ENCODE measurements at places on chromosomes 6 and 20.

DNA sequence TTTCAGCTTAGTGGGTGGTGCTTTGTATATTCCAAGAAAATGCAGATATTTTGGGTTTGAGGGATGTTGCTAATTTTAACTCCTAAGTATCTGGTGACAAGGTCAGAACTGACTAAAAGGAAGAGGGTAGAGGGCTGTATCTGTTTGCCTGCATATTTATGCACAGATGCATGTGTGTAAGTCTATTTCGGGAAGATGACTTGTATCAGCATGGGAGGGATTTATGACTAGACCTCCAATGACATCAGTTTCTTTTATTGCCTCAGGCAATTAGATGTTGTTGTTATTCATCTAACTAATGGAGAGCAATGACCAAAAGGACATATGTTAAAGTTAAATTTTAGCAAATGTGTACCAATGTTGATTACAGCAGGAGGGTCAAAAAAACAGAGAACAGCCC, 734.3 kb downstream of the QKI start:
- DNase-seq, result no peak

DNA sequence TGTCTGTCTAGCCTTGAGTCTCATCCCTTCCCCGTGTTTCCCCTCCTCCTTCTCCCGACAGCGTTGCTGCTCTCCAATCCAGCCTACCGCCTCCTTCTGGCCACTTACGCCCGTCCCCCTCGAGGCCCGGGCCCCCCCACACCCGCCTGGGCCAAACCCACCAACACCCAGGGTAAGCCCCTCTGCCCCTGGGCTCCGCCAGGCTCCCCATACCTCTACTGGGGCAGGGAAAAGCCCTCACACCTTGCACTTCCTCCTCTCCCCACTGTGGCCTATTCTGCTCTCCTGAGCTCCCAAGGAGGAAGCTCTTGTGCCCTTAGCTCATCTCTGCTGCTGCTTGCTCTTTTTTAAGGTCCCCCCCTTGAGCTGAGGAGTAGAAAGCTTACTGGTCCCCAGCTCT, 11.0 kb downstream of the DDR1 start:
- no peak for DNase-seq

GRCh38 chr6:167766986-167767714, 59.6 kb upstream of the AFDN start:
- no peak for DNase-seq

GRCh38 chr6:107185391-107185970, 70.2 kb upstream of the BEND3 start:
- peak; percentile 3 for DNase-seq

DNA sequence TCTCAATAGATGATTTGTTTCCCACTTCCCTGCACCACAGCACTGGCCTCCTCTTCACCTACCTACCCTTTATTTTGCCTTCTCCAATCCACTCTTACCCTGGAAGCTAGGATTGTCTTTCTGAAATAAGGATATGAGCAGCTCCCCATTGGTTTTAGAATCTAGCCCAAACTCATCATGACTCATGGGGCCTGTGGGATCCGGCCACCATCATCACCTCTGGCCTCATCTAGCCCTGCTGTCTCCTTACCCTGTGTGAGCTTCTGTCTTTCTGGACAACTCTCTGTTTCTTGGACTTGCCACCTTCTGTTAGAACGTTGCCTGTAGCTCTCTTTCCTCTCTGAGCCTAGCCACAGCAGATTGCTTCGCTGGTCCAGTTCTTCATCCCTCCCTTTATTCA, 277.1 kb downstream of the PAX1 start:
- no peak for DNase-seq

DNA sequence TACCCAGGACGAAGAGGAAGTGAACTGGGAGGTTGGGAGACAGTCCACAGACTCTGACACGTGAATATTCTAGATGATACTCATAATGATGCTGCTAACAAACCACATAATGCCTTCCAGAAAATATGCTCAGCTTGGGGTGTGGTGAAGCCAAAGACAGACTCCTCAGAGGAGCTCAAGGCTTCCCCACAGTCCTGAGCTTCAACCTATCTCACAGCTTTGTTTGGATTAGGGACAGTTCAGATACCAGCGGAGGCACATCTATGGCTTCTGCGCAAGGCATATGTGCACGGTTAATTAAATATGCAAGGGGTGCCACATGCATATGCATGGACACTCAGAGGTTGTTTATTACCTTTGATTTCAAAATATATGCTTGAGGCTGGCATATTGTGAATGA, 30.7 kb upstream of the MYLIP start:
- DNase-seq, result no peak

GRCh38 chr6:73506246-73506645, 14.6 kb downstream of the EEF1A1 start:
- no peak for DNase-seq

DNA sequence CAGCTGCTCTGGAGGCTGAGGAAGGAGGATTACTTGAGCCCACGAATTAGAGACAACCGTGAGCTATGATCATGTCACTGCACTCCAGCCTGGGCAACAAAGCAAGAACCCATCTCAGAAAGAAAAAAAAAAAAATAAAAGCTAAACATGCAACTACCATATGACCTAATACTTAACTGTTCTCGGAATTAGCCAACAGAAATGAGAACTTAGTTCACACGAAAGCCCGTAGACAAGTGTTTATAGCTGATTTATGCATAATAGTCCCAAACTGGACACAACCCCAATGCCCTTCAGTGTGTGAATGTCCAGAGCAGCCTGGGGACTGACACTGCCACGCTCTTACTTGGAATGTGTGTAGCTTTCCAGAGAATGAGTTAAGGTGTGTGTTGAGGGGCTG, 211.5 kb upstream of the PROKR2 start:
- DNase-seq, result no peak

- no peak for DNase-seq
These were observed 10.6 kb downstream of the NOL4L start for GRCh38 chr20:32574296-32575226.

DNA sequence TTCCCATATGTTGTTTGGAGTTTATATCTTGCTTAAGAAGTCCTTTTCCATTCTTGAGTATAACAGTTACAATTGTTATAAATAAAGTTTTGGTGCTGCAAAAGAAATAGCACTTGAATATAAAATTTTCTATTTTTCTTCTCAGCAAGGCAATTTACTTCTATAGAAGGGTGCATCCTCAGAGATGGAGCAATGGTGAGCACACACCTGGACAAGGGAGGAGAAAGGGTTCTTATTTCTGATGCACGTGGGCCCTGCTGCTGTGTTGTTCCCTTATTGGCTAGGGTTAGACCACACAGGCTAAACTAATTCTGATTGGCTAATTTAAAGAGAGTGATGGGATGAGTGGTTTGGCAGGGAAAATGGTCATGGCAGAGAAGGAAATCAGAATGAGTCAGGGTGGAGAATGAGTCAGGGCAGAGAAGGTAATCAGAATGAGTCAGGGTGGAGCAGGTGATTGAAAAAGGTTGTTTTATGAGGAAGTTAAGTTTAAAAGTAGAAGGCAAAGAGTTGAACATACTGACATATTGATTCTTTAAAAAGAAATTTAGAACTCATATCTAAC, 38.0 kb downstream of the CST8 start:
- DNase-seq, result no peak

GRCh38 chr6:5680095-5680494, 326.6 kb downstream of the NRN1 start:
- DNase-seq, result no peak

DNA sequence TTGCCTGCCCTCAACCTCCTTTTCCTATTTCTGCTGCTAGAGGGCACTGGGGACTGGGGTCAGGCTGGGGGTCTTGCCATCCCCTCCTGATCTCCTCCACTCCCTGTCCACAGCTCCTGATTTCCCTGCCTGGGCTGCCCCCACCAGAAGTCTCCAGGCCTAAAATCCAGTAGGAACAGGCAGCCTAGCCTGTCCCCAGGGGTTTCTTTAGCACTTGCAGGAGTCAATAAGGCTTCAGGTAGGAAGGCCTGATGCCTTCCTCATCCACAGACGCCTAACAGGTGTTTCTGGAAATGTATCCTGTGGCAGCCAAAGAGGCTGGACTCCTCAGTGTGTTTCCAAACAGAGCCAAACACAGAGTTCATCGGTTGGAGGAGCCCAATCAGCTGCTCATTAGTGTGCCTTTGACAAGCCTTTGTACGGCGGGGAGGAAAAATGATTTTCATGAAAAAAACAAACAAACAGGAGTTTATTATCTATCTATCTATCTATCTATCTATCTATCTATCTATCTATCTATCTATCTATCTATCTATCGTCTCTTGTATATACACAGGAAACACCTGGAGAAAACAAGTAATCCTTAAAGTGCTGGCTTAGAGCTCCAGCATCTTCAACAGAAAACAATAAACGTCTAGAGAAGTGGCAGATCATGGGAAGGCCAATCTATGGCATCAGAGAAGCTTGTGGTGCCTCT, 3.7 kb upstream of the RAET1E start:
- DNase-seq, result no peak

DNA sequence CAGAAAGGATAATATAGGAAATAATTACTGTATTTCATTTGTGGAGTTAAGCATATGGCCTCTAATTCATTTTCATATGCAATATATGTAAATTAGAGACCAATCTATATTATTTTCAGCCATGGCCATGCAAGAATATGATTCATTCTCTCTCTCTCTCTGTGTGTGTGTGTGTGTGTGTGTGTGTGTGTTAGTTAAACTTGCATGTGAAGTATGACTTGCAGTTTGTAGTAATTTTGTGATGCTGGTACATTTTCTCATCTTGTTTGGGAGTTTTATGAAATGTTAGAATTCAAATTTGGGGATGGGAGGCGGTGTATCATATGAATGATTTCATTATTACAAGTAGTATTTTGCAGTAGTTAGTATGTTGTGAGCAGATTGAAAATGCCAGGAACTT, 74.8 kb downstream of the JARID2 start:
- no peak for DNase-seq

- no peak for DNase-seq
These were observed 4.6 kb downstream of the SDC4 start for GRCh38 chr20:45343532-45344167.

- no peak for DNase-seq
These were observed 4.5 kb downstream of the MKKS start for GRCh38 chr20:10429443-10429981.

DNA sequence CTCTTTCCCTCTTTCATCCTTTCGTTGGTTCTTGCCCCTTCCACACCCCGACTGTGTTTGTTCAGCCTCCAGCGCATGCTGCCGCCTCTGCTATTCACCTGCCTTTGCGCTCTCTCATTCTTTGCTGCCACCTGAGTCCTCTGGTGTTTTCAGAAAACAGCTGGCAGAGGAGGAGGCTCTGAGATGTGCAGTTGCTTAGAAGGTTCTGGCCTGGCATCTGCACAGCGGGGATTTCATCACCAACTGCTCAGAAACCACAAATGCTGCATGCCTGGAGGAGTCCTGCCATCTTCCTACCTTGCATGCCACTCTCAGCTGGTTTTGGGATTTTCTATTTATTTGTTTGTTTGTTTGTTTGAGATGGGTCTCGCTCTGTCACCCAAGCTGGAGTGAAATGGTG, 39.2 kb upstream of the CLDN20 start:
- no peak for DNase-seq

- DNase-seq, result no peak
These were observed 11.7 kb downstream of the ZBTB46 start for GRCh38 chr20:63819224-63819921.

DNA sequence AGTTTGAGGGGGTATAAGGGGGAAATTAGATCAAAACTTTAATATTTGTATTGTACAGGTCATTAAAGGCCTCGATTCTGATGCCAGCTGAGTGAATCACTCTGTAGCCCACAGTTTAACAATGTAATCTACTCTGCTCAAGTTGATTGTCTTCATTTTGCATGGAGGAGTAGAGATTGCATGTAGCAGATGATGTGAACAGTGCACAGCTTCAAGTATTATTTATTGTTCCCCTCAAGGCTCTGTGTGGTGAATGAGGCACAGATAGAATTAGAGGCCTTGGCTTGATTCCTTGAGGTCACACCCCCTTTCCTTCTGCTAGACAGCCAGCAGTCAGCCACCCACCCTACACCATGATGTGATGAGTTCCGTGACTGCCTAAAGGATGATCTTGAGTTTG, 38.1 kb downstream of the TXLNB start:
- DNase-seq, result no peak

GRCh38 chr6:133595111-133595761, 293.7 kb upstream of the TCF21 start:
- DNase-seq, result no peak

DNA sequence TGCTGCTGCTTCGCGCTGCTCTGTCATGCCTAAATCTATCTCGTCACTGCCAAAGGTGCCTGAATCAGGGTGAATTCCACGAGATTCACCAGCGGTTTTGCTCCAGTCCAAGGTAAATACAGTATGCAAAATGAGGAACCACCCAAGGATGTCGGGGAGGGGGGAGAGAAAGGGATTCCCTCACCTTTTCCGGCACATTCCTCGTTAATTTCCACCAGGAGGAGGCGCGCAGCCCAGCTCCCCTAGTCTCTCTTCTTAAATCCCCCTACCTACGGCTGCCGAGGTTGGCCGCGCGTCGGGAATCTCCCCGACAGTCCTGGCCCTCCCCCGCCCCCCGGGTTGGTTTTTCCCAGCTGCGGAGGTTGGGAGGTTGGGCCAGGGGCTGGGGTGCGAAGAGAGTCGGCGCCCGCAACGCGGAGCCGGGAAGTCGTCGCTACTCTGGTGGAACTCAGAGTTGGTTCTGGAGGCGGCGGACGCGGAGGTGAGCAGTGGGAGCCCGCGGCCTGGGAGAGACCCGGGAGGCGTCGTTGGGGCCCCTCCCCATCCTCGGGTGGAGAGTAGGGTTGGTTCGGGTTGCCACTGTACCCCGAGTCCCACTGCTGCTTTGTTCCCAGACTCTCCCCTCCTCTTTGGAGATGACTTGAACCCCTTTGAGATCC, at the start of gene TPBG:
TSS of gene TPBG (plus strand) at position 390 of the 659 bp plus-strand sequence. CDS start 1,145 bp downstream, outside the sequence.
- DNase-seq, result peak; percentile 59

DNA sequence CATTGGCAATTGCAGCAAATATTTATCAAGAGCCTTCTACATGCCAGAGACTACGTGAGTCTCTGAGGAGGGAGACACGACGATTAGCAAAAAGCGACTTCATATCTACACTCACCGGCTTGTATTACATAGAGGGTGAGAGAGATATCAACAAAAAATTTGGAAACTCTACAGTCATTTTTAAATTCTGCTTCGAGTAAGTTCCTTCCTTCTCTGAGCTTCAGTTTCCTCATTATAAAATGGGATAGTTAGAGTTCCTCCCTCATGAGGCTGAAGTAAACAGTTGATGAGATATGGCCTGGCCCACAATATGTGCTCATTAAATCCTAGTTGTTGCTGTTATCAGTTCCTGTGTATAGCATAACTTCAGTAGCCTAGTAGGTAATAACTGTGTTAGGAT, 64.1 kb upstream of the SIRPA start:
- no peak for DNase-seq

- no peak for DNase-seq
These were observed 78.2 kb downstream of the LAMA4 start for GRCh38 chr6:112176175-112176574.
